ENCODE measurements at places on chromosomes 6 and 20.
A peak's percentile ranks its signal among the peaks of the same experiment; 100 is the strongest.

- DNase-seq, result no peak
These were observed 8.0 kb upstream of the UBE2J1 start for GRCh38 chr6:89360415-89360999.

DNA sequence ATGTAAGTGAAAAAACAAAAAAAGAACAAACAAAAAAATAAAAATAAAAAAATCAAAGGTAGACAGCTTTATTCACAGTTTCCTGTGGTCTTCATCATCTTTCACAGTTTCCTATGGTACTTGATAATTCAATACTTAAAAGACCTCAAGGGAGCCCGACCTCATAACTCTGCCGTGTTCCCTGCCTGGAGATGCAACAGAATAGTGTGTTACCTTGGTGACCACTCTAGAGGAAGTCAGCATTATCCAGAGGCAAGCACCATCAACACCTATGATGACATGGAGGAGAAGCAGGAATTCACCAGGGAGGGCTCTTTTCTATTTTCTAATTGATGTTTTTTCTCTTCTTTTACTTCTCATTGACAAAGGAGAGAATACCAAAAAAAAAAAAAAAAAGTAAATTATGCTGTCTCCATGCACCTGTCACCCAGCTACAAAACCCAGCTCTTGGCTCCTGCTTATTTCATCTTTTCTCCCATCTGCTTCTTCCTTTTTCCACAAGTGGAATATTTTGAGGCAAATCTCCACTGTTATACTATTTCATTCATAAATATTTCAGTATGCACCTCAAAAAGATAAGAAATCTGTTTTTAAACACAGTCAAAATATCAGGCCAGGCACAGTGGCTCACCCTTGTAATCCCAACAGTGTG is 95.8 kb upstream of the STXBP5 start:
- DNase-seq, result no peak

- no peak for DNase-seq
These were observed 79.0 kb upstream of the RGS17 start for GRCh38 chr6:153210083-153210482.

DNA sequence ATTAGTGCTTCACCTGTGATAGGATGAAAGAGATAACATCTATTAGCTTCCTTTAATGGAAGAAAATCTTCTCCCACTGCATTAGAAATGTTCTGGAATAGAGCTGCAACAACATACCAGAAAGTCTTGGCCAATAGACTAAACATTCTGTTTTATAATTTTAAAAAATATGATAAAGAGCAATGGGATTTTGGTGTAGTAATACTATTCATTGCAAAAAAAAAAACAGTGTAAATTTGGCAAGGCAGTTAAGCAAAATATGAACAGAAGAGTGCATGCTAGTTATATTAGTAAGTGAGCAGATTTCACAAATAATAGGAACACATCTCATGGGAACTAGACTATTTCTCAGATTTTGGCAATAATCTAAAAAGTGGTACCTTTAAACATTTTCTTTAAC is 43.3 kb downstream of the SOX4 start:
- no peak for DNase-seq

DNA sequence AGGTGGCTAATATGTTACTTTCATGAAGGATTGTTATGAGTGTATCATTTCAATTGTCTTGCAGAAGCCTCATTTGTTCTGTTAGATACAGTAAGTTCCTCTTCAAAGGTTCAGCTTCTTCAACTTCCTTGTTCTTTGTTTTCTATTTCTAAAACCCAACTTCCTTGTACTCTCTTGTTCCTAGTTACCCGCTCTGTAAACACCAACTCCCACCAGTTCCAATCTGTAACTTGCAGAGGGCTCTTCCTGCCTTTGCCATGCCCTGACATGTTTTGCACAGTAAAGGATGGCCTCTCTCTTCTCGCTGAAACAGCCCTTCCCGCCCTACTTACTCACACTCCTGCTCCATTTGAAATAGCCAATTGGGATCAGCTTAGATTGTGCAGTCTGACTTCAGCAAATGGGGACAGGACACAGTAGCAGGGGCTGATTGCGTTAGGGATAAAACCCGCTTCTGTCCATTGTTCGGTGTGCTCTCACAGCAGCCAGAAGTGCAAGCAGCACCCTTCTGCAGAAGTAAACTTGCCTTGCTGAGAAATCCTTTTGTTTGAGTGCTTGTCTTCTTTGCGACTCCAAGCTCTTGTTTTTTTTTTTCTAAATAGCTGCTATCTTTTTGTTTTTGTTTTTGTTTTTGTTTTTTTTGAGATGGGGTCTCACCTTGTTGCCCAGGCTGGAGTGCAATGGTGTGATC is 45.9 kb upstream of the POU5F1 start:
- DNase-seq, result no peak

- DNase-seq, result no peak
These were observed 22.7 kb upstream of the FBXL4 start for GRCh38 chr6:98970469-98970868.

- DNase-seq, result no peak
These were observed 80.6 kb downstream of the PHF3 start for GRCh38 chr6:63716169-63716568.

- DNase-seq, result peak; percentile 85
These were observed 315.4 kb upstream of the CDYL start for GRCh38 chr6:4460586-4461475.

- no peak for DNase-seq
These were observed 27.9 kb downstream of the FAM83B start for GRCh38 chr6:54874349-54875048.

DNA sequence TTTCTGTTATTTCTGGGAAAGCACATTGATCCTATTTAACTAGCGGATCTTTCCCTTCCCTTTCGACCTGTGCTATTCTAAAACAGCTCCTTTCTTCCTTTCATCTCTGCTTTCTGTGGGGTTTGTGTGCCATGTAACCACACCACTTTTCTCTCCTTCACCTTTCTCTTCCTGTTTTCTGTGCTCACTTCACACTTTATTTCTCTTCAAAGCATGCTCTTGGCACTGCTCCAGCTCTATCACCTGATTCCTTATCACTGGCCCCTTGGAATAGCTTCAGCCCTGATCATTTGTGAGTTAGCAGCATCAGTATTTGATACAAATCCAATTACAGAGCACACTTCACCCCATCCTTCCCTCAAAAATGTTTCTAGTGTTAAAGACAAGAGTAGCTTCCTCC is 8.1 kb upstream of the METTL24 start:
- DNase-seq, result no peak

GRCh38 chr6:157325069-157325805 is 1.9 kb upstream of the TMEM242 start:
- DNase-seq, result no peak

DNA sequence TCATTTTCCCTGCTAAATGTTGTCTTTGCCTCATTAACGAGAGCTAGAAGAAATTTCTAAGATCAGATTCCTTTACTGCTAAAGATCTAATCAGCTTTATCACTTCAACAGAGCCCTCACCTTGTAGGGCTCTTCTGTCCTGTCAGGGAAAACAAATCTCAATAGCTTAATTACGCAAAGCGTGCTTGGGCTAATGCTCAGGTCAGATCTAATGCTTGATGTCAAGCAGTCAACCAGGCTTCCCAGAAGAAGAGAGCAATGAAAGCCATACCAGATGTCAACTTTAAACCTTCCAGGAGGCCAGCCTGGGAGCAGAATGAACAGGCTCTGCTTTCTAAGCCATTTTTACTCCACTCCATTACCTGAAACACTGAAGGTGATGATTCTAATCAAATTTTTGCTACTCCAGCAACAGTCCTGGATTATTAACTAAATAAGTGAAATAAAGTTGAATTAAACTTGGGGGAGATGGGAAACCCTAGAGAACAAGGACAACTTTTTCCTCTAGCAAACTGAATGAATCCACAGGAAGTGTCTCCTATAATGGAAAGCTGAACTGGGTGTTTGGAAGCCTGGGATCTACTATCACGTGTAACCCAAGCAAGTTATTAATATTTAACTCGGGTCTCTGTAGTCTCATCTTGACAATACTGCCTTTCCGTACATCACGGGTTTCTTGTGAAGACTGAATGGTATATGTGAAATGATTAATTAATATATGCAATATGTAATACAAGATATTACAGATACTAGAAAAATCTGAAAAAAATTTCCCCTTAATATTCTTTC is 273.7 kb downstream of the PTPRK start:
- no peak for DNase-seq

GRCh38 chr20:51766994-51767866 is 960 bp downstream of the ATP9A start:
- DNase-seq, result no peak

DNA sequence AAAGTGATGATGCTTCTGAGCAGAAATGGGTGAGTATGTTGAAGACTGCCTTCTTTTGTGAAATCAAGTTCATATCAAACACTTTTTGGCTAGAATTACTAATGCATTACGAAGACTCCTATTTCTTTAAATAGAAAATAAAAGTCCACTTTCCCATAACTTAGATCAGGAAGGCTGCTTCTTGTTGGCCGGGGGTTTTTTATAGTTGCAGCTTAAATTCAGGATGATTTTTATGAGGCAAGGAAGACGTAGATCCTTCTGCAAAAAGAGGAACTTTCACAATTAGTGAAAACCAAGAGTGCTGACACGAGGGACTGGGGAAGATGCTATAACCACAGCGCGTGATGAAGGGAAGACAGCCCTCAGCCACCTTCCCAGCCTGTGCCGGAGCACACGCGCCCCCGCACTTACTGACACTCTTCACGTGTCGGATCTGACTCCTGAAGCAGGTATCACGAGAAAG is 206.1 kb upstream of the PRDM1 start:
- no peak for DNase-seq

- no peak for DNase-seq
These were observed 406.0 kb downstream of the GRIK2 start for GRCh38 chr6:101799531-101799930.

GRCh38 chr20:56788041-56788670 is 159.1 kb downstream of the TFAP2C start:
- no peak for DNase-seq

DNA sequence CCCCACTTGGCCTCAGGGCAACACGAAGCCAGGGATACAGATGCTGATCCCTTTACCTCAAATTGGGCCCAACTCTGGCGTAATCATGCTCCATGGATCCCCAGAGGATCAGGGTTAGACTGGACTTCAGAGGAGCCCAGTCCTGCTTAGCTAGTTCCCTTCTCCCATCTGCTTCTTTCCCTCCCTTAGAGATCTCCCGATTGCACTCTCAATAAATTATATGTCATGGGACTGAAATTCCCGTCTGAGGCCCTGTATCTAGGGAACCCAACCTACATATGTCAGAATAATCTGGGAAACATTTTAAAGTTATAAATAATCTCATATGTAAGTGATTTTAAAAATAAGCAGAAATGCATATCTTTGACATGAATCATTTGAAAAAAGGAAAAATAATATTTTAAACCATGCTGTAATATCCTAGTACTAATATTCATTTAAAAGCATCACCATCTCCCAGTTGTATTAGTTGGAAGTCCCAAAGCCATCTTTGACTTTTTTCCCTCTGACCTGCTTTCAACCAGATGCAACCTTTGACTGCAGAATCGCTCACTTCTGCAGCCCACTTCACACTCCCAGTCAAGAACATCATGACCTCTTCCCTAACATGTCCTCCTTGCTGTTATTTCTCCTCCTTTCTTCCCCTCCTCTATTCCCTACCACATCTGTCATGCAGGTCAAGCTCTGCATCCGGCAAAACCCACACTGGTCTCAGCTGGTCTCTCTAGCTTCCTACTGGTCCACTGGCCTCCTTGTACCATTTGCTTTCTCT is 393.6 kb downstream of the BTBD3 start:
- no peak for DNase-seq

- no peak for DNase-seq
These were observed 398.4 kb upstream of the ID4 start for GRCh38 chr6:19438566-19439353.

GRCh38 chr20:19605786-19606485 is 152.1 kb upstream of the RIN2 start:
- DNase-seq, result no peak

GRCh38 chr6:85344996-85345395 is 104.9 kb upstream of the NT5E start:
- no peak for DNase-seq

DNA sequence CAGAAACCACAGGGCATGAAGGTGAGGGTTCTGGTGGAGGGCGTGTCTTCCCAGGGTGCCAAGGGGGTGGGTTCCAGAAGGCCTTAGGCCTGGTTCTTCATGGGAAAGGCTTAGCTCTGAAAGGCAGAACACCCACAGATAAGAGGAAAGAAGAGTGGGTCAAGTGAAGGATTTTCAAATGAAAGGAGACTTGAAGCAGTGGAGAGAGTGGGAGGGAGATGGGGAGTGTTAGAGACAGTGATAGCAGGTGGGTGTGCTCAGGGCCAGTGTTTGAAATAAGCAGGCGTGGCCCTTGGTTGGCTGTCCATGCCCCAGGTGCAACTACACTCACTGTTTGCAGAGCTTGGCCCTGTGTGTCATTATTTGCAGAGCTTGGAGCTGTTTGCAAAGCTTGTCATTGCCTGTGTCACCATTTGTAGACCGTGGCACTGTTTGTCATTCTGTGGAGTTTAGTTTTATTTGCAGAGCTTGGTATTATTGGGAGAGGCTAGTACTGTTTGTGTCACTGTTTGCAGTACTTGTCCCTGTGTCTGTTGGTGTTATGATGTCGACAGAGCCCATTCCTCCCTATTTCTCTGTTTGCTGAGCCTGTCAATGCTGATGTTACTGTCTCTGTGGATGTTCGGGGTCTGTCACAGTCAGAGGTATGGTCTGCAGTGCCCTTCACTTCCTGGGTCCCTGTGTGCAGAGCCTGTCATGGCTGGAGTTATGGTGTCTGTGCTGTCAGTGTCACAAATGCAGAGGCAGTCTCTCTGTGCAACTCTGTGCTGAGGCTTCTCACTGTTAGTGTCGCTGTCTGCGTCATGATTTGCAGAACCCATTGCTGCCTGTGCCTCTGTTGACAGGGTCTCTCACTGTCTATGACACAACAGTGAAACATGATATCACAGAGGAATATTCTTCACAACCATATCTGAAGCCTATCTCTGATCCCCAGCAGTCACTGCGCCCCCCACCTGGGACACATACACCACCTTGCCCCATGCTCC is 127.7 kb upstream of the LRFN2 start:
- no peak for DNase-seq

GRCh38 chr6:126210398-126211075 is 129.4 kb upstream of the CENPW start:
- DNase-seq, result no peak

DNA sequence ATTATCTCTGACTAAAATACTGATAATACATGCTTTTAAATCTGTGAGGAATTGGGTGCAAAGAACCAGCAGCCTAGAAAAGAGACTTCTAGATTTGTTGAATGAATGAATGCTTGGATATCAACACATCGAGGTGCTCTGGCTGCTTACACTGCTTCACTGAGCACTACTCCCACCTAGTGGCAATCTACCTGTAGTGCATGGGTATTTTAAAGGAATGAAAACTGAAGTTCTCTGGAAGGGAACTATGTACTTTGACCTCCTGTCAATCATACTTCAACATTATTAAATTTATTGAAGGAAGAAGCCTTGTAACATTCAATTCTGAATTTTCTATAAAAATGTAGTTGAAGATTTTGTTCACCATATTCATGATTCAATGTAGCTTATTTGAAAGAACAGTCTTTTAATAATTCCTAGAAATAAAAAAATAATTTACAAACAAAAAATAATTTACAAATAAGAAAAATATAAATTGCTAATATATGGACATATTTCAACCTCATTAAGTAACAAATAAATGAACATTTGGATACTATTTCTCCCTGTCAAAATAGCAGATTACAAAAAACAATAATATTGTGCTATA is 111.2 kb upstream of the MMS22L start:
- peak; percentile 45 for DNase-seq

- DNase-seq, result no peak
These were observed 37.9 kb upstream of the FUCA2 start for GRCh38 chr6:143549221-143549948.

- DNase-seq, result no peak
These were observed 45.7 kb downstream of the PREP start for GRCh38 chr6:105357165-105357564.

GRCh38 chr20:63642527-63643247 is 10.5 kb downstream of the STMN3 start:
- DNase-seq, result no peak

Data from muscle of arm (tissue), 14 donors.